ENCODE measurements at places on chromosomes 5 and 9.

DNA sequence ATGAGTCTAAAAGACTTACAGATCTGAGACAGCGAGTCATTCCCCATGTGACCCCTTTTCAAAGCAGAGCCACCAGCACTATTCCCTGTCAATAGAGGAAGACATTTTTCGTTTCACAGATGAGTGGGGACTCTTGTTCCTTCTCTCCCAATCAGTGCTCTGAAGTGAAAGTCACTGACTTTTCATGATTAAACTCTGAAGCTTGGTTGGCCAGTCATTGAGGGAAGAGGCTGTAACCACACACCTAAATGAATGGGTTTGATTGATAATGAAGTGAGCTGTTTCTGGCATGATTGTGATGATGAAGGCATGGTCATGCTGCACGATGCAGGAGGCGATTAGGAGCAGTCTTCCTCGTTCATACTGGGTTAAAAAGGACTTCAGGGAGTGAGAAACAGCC, 171.9 kb downstream of the ZNF462 start:
- no peak for DNase-seq

- DNase-seq, result no peak
Measured at GRCh38 chr9:21871256-21871975, 69.0 kb downstream of the MTAP start.

- DNase-seq, result no peak
Measured at GRCh38 chr5:98458726-98459125, 314.7 kb upstream of the RGMB start.

- DNase-seq, result no peak
Measured at GRCh38 chr5:137631453-137631852, 104.4 kb downstream of the KLHL3 start.

- DNase-seq, result no peak
Measured at GRCh38 chr9:134961331-134962064, 43.8 kb upstream of the FCN1 start.
